ENCODE measurements at places on chromosomes 7 and 10.

DNA sequence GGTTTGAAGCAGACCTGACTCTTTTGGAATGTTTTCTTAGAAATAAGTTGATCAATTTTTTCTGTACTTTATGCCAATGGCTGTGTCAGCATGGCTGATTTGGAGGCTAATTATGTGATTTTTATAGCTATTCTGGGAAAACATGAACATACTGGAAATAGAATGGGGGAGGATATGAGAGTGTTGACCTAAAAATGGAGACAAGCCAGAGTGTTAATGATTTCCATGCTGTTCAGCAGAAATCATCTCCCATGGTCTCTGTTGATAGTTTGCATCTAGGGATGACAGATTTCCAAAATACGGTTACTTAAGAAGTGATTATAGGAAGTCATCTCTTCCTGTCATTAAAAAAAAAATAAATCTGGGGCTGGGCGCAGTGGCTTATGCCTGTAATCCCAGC is 32.7 kb upstream of the DMTF1 start:
- no peak for DNase-seq

DNA sequence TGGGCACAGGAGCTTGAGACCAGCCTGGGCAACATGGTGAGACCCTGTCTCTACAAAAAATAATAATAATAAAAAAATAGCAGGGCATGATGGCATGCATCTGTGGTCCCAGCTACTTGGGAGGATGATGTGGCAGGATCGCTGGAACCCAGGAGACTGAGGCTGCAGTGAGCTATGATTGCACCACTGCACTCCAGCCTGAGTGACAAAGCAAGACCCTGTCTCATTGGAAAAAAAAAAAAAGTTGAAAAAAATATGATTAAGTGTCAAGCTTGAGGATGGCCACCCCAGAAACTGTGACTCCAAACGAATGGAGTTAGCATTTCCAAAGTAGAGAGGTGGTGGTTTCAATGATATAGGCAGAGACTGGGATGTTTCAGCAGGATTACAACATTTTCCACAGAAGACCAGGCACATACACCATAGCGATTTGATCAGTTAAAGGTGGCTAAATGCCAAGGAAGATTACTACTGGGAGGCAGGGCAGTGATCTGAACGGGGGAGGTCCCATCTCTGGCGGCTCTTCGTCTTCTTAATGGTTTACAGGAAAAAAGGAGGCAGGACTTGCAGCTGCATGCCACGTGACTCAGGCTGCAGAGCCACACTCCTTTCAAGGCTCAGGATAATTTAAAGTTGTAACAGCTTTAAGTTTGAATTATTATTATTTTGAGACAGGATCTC is 250.6 kb upstream of the GALNT17 start:
- DNase-seq: no peak

- no peak for DNase-seq
Measured at GRCh38 chr10:130337696-130338635, 201.8 kb downstream of the GLRX3 start.

DNA sequence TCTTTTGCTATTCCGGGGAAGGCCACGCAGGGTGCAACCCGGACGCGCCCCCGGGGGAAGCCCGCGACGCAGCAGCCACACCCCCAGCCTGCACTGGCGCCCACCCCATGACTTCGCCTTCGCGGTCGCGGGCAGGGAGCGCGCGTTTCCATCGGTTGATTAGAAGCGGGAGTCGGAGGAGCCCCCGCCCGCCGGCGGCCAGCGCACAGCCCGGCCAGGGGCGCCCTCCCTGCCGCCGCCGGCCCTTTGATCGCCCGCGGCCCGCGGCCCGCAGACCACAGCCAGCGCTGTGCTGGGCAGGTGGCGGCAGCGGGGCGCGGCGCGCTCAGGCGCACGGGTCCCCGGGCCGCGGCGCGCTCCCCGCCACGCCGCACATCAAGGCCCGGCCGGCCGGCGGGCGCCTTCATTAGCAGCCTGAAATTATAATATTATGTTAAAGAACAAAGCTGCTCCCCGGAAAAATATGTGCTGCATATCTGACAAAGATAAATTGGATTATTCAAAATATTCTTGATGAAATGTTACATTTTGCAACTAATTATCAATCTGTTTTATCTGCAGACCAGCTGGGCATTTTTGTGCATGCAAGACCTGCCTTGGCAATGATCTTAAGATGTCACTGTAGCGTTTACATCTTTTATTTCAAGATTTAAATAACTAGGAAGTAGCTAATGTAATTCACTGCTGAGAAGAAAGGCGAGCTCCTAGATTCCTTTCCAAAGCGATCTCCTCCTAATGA is 160.7 kb upstream of the MKI67 start:
- DNase-seq: no peak

- DNase-seq: no peak
Measured at GRCh38 chr7:7897949-7898515, 70.6 kb upstream of the GLCCI1 start.

DNA sequence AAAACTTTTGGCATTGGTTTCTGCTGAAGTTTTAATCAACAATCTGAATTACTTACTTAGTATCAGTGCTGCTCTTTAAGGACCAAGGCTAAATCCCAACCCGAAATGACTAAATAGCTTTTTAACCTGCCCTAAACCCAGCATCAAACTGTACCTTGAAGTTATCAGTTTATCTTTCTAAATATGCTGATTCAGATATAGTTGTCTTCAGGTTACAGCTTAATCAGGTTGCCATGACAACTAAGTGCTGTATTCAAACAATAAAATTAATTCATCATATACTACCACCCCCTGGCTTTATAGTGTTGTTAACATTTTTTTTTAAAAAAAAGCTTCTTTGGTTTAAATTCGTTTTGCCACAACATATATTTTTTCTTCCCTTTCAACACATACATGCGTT is 239.6 kb downstream of the TWIST1 start:
- DNase-seq: no peak

GRCh38 chr7:76294344-76295024 is 8.0 kb upstream of the HSPB1 start:
- no peak for DNase-seq

GRCh38 chr10:120988751-120989150 is 137.6 kb downstream of the WDR11 start:
- no peak for DNase-seq

GRCh38 chr7:114554781-114555537 is 140.3 kb downstream of the FOXP2 start:
- DNase-seq: peak; percentile 57

DNA sequence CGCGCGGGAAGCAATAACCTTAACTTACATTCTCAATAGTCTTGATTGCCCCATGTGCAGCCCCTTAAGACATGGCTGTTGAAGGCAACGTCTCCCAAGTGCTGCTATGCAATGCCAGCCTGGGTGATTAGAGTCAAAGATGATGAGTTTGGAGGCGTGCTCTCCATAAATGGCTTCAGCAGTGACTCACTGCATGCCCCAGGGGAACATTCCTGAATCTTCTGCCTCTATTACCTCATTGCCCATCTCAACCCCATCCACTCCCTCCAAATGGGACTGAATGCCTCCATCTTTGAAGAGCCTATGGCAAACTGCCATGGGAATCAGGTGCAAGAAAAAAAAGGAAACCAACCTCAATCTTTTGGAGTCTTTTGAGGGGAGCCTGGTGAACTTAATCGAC is 282.8 kb downstream of the SNX10 start:
- no peak for DNase-seq

- no peak for DNase-seq
Measured at GRCh38 chr10:116744163-116744753, 1.9 kb upstream of the HSPA12A start.

DNA sequence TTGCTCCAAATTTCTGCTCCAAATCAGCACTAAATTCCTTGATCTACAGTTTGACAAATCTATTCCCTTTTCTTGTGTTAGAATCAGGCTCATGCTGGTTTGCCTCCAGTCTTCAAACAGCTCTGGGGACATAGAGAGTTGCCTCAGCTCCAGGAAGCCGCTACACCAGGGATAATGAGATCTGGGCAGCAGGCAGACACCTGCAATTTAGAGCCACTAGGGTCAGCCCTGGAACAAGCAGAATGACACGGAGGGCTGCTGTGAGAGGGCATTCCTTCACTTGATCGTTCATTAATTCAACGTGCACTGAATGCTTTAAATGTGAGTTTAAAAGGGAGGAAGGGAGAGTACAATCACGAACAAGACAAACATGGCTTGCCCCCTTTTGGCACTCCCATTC is 3.7 kb upstream of the ELMO1 start:
- DNase-seq: no peak

- DNase-seq: peak; percentile 12
Measured at GRCh38 chr10:29908962-29909361, 150.4 kb downstream of the JCAD start.
